Activated CD4-positive, alpha-beta T cell treated with anti-CD3 and anti-CD28 coated beads, Interleukin-2, amount 50 U/mL, for 24 hours (primary cell): ENCODE measurements at places on chromosomes 1 and 21.

GRCh38 chr1:93672477-93673162 lies 9.0 kb downstream of the BCAR3 start:
- DNase-seq = no peak

- DNase-seq = no peak
Observed at GRCh38 chr1:193549081-193549480, 362.7 kb upstream of the B3GALT2 start.

DNA sequence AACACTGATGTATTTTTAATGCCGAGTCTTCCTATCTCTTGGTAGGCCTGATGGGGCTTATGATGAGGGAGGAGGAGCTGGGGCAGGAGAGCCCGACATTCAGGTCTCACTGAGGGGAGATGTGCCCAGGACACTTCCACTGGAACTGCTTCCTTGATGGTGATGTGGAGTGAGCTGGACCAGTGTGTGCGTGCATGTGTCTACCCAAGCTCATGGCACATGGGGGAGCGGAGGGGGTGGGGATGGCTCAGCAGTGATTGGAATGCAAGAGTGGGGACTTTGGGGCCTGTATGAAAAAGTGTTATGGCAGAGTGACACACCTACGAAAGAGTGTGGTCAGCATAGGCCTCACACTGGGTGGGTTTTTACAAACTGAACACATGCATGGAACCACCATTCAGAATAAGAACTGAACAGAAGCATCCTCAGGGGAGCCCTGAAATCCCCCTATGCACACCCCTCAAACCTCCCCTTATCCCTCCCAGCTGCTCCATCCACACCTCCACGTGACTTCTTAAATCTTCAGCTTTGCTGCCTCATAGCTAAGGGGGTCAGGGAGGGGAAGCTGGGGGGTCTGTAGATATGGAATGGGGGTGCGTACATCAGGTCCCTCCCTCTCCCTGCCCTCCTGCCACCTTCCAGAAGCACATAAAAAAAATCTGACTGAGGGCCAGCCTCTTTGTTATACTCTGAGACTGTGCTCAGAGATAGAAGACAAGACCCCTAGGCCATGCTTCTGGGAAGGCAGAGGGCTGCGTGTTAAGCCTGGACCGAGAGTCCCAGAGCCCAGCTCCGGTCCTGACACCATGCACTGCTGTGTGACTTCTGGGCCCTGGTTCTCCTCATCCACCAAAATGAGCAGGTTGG lies 11.6 kb downstream of the IL6R start:
- no peak for DNase-seq

DNA sequence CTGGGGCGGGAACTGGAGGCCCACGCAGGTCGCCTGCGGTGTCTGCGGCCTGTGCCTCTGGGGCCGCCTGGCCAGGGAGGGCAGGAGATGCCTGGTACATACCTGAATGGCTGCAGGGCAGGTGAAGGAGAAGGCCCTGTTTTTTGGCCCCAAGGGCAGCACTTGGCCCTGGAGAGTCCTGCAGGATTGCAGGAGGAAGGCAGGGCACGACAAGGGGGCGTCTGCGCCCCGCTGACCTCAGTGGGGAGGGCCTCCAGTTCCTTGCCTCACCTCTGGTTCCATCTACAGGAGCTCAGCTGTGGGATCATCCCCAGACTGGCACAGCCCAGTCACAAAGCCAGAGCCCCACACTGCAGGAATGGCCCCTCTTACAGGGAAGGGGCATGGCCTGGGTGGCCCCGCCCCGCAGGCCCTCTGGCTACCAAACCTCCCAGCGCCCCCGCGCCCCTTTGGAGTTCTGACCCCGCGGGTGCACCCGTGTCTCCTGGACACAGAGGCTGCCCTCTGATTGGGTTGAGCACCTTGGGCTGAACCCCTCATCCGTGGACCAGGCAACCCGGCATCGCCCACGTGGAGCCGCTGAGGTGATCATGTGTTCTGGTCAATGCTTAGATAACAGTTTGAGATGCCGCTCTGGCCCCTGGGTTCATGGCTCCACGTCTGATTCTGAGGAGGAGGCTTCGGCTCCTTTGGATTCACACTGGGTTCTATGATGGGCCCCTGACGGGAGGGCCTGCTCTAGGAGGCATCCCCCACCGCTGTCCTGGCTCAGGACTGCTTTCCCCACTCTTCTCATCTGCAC lies 1.3 kb upstream of the PEX10 start:
- no peak for DNase-seq

- no peak for DNase-seq
Observed at GRCh38 chr1:96756789-96757188, 35.2 kb downstream of the PTBP2 start.

DNA sequence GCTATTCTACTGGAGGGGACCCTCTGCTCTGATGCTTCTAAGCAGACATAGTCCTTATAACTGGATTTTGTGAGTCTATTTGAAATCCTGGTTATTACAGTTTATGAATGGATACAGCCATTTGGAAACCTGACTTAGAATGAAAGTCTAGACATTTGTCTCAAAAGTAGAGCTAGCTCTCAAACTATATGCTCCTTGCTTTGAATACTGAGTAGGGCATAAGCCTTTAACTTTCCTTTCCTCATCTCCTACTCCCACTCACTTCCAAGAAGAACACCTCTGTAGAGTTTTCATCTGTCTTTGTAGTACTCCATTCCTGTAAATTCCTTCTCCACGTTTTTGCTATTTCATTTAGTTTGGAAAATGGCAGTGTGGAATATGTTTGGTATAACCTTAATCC lies 9.0 kb upstream of the ARID1A start:
- no peak for DNase-seq

DNA sequence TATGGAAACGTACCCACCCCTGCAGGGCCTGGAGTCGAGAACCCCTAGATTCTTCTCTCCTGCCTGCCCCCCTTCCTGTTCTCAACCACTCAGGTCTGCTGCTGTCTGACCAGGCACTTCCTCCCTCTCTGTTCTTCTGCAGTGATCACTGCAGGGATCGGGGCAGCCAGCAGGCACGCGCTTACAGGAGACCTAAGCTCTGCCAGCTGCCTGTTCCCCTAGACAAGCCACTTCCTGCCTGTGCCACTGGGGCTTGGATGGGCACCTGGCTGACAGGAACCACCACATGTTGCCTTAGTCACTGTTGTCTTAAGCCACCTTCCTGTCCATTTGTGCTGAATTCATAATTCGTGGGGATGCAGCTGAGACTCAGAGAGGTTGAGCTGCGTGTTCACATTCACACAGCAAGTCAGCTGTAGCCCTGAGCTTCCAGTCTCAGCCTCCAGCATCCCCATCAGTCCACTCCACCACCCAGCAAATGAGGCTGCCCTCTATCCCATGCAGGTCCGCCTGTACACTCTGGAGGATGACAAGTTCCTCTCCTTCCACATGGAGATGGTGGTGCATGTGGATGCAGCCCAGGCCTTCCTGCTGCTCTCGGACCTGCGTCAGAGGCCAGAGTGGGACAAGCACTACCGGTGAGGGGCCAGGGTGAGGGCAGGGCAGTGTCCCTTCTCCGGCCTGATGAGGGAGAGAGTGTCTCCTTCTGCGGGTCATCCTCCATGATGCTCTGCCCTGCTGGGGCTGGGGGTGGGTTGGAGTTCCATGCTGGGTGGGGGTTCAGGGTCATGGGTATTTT lies 18.6 kb downstream of the FAM151A start:
- peak; percentile 3 for DNase-seq

DNA sequence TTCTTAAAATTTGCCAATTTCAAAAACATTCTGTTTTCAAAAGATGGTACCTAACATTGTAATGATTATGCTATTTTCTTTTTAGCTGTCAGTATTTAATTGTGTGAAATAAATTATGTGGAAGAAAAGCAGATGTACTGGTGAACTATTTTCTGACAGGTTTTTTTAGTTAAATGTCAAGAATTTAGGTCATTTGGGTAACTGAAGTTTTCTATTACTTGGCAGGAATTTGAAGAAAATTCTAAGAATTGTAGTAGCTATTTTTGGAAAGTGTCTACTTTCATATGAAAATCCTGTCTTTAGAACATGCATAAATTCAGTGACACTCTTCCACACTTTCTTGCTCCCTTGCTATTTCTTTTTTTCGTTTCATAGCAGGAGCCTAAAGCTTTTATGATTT lies 28.5 kb upstream of the PTPRC start:
- no peak for DNase-seq

DNA sequence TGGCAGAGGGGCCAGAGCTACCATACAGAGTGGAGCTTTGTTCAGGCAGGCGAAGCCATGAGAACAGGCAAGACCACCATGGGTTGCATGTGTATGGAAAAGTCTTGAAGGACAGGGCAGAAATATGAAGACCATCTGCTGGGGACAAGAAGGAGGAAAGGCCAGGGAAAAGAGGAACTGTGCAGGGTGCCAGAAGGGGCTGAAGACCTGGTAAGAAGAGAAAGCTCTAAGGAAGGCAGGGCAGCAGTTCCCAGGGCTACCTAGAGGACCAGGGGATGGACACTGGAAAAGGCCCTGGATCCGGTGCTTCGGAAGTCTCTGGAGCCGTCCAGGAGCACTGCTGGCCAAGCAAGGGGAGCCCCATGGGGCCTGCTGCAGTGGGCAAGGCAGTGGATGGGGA lies 43.4 kb downstream of the PKP1 start:
- no peak for DNase-seq

DNA sequence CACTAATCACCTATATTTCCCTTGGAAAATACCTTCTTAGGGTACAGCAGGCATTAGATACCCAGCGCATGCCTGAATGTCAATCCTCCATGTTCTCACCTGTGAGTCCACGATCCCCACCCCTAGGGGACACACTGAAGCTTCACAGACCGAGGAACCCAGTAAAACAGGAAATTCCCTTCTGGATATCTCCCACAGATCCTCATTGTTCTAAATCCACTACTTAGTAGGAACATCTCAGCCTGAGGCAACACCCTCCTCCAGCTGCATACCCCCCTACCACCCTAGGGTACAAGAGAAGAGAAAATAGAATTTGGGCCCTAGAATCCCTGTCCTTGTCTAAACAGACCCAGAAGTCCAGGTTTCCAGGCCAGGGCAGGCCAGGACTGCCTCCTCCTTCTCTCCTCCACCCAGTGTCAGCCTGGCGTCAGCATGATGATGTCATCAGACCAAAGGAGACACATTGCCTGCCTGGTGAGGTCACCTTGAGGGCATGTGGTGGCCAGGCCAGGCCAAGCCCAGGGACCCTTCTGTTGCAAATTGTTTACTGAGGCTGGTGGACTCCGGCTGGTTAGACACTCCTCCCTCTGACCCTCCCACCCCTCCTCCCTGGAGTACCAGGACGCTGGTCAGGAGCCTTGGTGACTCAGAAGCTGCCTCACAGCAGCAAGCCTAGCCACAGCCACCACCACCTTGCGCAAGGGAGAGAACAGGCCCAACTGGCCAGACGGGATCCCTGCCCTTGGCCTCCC lies 6.2 kb downstream of the NECTIN4 start:
- DNase-seq = no peak

DNA sequence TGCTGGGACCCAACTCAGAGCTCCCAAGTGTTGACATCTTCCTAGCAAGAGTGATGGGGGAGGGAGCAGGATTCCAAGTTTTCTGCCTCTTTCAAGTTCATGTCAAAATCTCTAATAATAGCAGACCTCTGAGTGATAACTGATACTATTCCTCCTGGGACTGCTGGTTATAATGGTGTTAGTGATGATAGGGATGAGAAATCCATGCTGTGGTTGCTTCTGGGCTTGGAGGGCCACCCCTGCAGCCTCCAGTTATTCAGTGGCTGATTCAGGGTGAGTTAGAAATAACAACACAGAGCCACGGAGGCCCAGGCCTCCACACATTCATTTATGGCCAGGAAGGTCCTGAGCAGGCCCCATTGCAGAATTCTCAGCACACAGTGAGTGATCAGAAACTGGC lies 40.6 kb upstream of the ARTN start:
- no peak for DNase-seq

GRCh38 chr1:84991097-84991920 lies 5.6 kb downstream of the MCOLN2 start:
- no peak for DNase-seq
